ENCODE measurements at places on chromosomes 4 and X. TPM values are rescaled to one million over a fixed set of nuclear protein-coding genes. Genes with fewer than 3 reads are reported as not detected.

GRCh38 chr4:3527914-3528876 is 4.0 kb downstream of the LRPAP1 start:
- no peak overlapping the region for H3K27ac ChIP-seq
- peaks cover 5% of the 10 kb centered on the region for H3K36me3 ChIP-seq
- no peak overlapping the region for H3K4me3 ChIP-seq
- H3K4me1 ChIP-seq, result peaks cover 35% of the 10 kb centered on the region
- H3K27me3 ChIP-seq, result no peaks in the 10 kb centered on the region

Gene NPY1R
- 0.44 TPM for total RNA-seq

DNA sequence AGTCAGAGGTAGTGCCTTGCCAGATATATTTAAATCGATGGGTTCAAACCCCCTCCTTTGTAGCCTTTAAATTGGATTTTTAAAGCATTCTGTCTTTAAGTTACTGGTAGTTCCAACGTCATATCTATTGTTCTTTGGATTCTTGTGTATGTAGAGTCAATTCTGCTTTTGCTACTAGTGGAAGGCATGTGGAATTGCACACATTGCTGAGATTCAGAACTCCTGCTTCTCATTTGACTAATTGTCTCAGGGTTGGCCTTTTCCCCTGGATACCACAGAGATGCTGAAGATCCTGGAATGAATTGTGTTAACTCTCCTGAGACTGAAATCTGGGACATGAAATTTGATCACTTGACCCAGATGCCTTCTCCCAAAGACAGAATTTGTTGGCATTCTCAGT is 328.3 kb upstream of the RPS6KA3 start:
- no peak overlapping the region for H3K27ac ChIP-seq
- H3K4me3 ChIP-seq, result no peak overlapping the region

DNA sequence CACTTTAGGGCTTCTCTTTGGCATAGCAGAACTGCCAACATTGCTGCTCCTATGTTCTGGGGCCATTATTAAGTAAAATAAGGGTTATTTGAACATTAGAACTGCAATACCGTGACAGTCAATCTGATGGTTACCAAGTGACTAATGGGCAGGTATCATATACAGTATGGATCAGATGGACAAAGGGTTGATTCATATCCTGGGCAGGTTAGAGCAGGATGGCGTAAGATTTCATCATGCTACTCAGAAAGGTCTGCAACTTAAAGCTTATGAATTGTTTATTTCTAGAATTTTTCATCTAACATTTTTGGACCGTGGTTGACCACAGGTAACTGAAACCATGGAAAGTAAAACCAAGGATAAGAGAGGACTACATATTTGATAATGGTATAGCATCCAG is 40.9 kb downstream of the BRCC3 start:
- H3K4me3 ChIP-seq, result no peak overlapping the region
- H3K27me3 ChIP-seq, result no peaks in the 10 kb centered on the region
- no peaks in the 10 kb centered on the region for H3K36me3 ChIP-seq
- no peak for DNase-seq

DNA sequence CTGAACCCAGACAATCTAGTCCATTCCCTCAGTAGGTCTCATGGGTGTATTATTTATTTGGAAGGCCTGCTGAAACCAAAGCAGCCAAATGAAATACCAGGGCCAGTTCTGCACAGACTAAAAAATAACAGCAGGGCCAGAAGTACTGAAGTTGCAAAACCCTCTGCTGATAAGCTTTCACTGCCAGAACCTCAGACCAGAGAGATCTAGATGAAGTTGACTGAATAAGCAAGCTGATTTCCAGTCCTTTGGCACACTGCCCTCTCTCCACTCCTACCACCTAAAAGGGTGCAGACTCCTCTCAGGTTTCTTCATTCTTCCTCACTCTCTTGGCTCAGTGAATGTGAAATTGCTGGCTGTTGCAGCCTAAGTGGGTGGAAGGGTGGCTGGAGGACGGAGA is 276.7 kb upstream of the KLF3 start:
- peak overlapping the region; percentile 32 for H3K27ac ChIP-seq
- no peaks in the 10 kb centered on the region for H3K36me3 ChIP-seq
- peaks cover 25% of the 10 kb centered on the region for H3K4me1 ChIP-seq
- DNase-seq, result no peak
- no peaks in the 10 kb centered on the region for H3K27me3 ChIP-seq

DNA sequence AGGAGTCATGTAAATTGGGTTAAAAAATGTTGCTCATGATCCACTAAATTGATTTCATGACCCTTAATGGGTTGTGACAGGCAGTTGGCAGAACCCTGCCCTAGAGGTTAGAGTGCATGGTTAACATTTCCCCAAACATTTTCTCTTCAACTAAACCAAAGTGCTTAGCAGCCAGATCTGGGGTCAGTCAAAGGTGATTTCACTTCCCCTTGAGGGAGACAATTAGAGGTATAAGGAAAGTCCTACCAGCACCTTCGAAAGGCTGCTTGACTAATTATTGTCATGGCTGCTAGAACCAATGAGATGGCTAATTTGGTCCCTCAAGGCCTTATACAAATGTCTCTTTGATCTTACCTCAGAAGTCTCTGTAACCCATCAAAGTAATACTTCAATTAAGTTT is 30.9 kb upstream of the INTS6L start:
- H3K4me1 ChIP-seq, result no peaks in the 10 kb centered on the region
- no peak for DNase-seq
- H3K4me3 ChIP-seq, result no peak overlapping the region
- H3K27me3 ChIP-seq, result no peaks in the 10 kb centered on the region
- no peaks in the 10 kb centered on the region for H3K36me3 ChIP-seq

Gene FOXR2
- not detected for total RNA-seq

DNA sequence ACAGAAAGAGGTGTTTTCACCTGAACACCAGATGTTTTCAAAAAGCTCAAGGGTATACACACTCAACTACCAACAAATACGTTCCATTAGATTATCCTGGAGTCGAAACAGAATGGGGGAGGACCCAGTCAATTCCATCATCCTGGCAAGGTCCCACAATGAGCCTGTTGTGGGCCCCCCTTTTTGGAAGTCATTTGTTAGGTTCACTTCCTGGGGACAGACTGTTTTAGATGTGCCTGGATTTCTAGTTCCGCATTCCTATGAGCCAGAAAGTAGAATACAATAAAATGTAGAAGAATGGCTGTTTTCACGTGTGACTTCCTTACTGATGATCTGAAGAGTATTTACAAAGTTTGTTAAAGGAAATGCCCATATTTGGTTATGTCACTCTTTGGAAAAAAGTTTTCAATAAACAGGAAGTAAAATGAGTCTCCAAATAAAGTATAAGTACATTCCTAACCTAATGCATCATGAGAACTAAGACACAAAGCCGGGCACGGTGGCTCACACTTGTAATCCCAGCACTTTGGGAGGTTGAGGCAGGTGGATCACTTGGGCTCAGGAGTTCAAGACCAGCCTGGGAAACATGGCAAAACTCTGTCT is 192.5 kb downstream of the MAML3 start:
- H3K4me3 ChIP-seq, result no peak overlapping the region
- no peaks in the 10 kb centered on the region for H3K36me3 ChIP-seq
- H3K4me1 ChIP-seq, result peaks cover 34% of the 10 kb centered on the region
- peak overlapping the region; percentile 27 for H3K27ac ChIP-seq
- no peak for DNase-seq
- no peaks in the 10 kb centered on the region for H3K27me3 ChIP-seq

All from upper lobe of left lung (tissue), 6 donors.